Osteocyte (in vitro differentiated cells): ENCODE measurements at places on chromosomes 1 and 21. TPM values are rescaled to one million over a fixed set of nuclear protein-coding genes. Genes with fewer than 3 reads are reported as not detected.
A peak's percentile ranks its signal among the peaks of the same experiment; 100 is the strongest.

DNA sequence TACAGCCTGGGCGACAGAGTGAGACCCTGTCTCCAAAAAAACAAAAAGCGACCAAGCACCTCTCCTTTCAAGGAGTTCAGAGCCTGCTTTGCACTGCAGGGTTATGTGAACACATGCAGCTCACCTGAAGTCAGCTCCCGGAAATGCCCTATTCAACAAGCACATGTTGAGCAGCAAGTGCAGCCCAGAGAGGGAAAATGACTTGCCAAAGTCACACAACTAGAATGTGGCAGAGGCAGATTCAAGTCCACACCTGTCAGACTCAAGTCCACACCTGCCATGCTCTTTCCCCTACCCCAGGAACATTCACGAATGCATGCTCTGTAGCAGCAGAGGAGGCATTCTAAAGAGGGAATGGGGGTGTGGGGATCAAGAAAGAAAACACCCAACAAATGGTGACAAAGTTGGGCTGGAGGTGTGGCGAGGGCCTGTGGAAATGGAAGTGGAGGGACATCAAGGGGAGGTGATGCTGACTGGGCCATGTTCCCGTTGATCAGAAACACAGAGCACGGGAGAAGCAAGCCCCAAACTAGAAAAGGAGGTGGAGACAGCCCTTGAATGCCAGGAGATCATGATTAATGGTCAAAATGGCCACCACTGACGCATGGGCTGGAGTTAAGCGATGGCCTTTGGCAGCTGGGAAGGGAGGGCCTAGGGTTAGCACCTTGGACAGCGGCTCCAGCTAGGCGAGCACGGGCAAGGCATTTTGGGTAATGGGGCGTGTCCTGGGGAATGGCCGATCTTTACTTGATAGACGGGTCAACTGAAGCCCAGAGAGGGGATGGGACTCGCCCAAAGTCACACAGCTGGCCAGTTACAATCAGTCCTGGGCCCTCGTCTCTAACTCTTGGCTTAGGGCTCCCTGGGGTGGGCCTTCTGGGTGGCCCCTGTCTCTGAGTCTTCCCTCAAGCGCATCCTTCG is 21.5 kb downstream of the RAP1GAP start:
- peak; percentile 89 for DNase-seq

DNA sequence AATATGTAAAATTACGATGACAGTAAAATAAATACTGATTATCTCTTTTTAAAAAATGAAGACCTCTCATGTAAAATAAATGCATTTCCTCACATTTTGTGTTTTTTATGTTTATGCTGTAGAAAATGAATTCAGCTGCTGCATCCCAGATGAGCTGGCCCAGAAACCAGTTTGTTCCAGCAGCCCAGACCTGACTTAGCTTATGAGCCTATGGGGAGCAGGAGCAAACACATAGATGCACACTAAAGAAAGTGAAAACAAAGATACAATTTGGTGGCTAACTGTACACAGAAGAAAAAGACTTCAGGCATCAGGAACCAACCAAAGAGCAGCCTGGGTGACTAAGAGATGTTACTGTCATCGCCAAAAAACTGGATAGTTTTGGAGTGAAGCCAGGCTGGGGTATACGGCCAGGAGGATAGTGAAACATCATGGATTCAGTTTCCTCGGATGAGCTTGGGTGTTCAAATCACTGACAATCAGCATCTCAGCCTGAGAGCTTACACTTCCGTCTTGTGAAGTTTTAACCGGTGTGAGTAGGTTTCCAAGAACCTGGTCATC is 113.9 kb upstream of the BACE2 start:
- DNase-seq, result no peak

- DNase-seq, result no peak
These were observed 416.4 kb downstream of the PTBP2 start for GRCh38 chr1:97137862-97138514.

GRCh38 chr1:107695341-107695740 is 269.6 kb downstream of the VAV3 start:
- DNase-seq, result no peak

GRCh38 chr1:43436371-43436770 is 17.4 kb downstream of the HYI start:
- DNase-seq, result no peak

DNA sequence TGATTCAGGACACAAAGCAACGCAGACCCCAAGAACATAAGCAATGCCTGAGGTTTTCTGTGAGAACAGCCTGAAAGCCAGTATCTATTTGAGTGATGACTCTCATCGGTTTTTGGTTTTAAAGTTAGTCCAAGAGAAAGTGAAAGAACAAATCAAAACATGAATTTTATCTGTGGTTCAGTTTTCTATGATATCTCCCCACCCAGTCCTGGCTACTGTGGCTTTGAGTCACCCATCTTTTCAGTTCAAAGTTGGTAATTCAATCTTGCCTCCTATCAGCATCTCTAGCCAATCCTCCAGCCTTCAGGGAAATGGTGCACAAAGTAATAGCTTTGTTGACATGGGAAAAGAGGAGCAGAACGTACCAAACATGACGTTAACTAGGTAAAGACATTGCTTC is 40.5 kb upstream of the KRTAP19-8 start:
- no peak for DNase-seq

- DNase-seq, result no peak
These were observed 9.7 kb upstream of the PRDX6 start for GRCh38 chr1:173467426-173467825.

NRIP1 gene
- total RNA-seq, result 17.4 and 17.9 TPM in 2 replicates

- no peak for DNase-seq
These were observed 58.0 kb upstream of the GFI1 start for GRCh38 chr1:92544756-92545165.

DNA sequence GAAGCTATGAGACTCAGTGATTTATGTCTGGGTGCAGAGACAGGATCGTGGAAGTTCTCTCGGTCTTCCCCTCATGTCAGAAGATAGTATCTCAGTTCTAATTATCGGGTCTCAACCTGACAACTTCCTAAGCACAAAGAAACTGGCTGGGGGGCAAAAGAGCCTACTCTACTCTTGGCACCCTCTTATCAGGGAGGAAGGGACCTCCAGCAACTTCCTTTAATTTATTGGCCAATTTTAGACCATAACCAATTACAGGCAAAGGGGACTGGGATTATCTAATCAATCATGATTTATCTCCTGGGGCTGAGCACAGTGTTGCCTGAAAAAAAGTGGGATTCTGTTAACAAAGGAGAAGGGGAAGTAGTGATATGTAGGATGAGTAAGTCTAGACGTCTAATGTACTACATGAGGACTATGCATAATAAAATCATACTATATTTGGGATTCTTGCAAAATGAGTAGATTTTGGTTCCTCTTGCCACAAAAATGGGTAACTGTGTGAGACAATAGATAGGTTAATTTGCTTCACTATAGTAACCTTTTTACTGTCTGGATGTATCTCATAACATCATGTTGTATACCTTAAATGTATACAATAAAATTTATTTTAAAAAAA is 98.8 kb downstream of the ZFYVE9 start:
- no peak for DNase-seq
